GM12865 (cell line): ENCODE measurements at places on chromosomes 5 and 9.

GRCh38 chr5:78419396-78419795 is 59.0 kb downstream of the SCAMP1 start:
- no peak for DNase-seq

GRCh38 chr5:170105642-170106611 is at the start of gene FOXI1:
Gene FOXI1, plus strand, starts transcription at chr5:170105897. Its CDS starts 61 bp downstream, at chr5:170105958.
- no peak for DNase-seq

DNA sequence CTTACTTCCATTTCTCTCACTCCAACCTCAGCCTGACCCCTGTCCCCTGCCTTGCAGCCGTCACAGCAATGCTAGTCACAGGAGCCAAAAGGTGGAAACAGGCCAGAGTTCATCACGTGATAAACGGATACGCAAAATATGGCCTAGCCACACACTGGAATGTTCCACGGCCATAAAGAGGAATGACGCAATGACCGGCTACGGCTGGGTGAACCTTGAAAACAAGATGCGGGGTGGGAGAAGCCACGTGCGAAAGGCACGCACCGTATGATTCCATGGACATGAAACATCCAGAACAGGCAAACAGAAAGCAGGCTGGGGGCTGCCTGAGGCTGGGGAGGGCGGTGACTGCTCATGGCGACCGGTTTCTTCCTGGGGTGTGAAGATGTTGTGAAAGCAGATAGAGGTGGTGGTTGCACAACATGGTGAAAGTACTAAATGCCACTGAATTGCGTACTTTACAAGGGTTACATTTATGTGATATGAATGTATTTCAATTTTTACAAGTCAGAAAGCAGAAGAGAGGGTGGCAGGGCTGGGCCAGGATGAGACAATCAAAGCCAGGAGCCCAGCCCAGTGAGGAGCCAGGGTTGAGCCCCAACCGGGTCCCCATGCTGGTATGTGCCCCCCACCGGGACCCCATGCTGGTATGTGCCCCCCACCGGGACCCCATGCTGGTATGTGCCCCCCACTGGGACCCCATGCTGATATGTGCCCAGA is 117.8 kb upstream of the SARDH start:
- DNase-seq, result no peak

DNA sequence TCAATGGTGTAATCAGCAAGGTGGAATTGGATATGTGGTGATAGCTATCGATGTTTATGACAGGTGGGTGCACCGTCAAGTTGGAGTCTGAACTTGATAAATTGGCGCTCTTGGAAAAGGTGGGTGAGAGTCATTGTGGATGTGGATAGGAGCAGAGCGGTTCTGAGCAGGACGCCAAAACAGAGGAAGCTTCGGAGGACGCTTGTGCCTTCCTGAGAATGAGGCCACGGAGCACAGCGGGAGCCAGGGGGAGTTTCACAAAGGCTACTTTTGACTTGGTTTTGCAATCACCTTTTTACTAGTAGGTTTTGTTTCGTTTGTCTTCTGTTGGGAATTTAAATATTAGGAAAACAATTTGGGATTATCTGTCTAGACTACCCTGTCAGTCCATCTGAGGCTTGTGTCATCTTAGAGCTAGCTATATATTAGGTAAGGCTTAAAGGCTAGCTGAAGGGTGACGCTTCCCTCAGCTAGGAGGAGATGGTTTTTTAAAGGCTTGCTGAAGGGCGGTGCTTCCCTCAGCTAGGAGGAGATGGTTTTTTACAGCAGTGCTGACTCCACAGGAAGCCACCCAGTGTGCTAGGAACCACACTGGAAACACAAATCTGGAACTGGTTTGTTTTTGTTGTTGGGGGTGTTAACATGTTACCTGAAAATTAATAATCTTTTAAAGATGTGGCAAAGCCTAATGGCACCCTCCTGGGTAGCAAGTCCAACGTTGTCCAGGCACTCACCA is 142.4 kb upstream of the IRX4 start:
- DNase-seq, result no peak

GRCh38 chr5:52743529-52743928 is 44.2 kb upstream of the ITGA1 start:
- no peak for DNase-seq

DNA sequence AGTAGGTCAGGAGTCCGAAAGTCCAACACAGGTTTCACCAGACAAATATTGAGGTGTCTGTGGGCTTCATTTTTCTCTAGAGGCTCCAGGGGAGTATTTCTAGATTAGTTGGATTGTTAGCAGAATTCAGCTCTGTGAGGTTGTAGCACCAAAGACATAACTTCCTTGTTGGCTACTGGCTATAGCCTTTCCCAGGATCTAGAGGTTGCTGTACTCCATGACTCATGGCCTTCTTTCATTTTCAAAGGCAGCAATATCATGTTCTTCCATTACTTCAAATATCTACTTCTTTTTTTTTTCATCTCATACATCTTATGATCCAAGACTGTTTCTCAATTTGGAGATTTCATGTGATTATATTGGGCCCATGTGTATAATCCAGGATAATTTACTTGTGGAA is 404.0 kb upstream of the FAM174A start:
- DNase-seq, result no peak
